ENCODE measurements at places on chromosomes 13 and 19.

DNA sequence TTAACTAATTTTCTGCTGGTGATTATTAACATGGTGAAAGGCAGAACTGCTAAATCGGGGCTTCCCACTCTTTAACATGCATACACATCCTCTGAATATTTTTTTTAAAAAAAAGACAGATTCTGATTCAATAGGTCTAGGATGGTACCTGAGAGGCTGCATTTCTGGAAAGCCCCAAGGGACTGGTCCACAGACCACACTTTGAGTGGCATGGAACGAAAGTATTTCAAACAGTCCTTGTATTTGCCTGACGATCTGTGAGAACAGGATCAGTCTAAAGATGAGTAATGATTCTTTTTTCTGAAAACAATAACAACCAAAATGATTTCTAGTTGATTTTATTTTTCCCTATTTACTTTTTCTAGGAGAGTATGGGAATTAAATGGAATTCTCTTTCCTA, 16.7 kb upstream of the SPART start:
- DNase-seq: no peak

DNA sequence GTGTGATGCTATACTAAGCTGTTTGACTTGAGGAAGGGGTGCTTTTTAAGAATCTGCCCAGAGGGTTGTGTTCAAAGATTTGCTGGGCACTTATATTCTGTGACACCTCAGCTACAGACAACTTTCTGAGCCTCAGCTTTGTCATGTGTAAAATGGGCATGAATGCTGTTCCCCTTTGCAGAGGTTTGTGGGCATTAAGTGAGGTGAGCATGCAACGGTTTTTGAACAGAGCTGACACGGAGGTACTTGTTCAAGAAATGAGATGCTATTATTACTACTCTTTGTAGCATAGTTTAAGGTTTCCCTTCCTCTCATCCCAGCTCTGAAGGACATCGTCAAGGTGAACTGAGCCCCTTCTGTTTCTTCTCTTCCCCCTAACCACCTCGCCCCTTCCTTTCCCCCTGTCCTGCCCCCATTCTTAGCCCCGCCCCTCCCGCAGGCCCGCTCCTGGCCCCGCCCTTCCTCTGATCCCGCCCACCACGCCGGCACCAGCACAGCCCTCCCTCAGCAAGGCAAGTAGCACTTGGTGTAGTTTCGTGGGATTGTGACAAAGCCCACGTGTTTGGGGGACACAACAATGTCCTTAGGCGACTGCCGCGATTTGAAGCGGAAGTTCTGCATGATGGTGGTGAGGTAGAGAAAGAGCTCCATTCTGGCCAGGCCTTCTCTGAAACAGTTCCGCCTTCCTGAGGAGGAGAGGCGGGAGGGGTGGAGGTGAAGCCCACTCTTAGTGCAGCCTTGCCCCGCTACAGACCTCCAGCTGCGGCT, 26.1 kb upstream of the CYP2A7 start:
- no peak for DNase-seq

DNA sequence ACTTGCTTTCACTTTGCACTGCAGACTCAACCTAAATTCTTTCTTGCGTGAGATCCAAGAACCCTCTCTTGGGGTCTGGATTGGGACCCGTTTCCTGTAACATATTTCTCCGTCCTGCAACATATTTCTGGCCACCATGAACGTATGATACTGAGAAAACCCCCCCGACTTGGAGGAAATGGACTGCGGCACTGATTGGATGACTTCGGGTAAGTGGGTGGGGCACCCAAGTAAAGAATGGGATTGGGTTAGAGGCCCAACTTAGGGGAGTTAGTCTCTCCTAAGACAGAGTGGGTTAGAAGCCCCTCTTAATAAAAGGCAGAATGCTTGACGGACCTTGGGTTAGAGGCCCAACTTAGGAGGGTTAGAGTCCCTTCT, 690.4 kb downstream of the UQCRFS1 start:
- no peak for DNase-seq

DNA sequence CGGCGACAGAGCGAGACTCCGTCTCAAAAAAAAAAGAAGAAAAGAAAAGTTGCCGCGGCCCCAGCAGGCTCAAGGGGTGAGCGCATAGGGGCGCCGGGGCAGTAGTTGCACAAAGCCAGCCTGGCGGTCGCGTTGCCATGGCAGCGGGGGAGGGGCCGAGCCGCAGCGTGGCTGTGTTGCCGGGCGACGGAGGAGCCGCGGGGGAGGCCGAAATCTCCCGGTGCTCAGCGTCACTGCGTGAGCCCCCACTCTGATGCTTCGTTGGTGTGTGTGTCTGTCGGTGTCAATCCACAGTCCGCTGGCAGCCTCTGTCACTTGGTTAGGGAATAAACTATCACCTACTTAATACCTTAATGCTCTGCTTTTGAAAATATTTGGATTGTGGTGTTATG, 82.9 kb upstream of the C1QTNF9B start:
- peak; percentile 98 for DNase-seq

DNA sequence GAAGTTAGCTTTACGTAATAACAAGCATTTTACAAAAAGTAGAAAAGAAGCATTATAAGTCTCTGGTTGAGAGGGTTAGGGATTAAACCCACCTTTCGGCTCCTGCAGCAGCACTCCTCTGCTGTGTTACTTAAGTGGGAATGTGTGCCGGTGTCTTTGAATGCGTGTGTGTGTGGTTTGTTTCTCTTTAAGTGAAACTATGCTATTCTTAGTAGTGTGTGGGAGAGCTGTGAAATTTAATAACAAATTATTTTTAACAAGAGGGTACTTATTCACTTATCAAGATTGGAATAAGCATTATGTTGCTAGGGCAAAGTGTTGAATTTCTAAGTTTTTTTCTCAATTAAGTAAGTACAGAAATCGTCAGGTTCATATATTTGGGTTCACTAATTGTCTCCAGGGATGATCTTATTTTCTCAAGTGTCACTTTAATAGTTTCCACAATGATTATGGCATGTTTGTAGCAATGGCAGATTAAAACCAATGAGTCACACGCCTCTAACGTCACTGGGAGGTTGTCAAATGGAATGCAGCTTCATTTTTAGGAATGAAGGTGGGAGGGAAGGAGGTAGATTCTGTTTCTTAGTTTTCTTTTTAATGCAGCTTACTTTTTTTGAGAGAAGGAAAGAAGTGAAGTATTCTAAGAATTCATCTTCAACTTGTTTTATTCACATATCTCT, 151.3 kb downstream of the LMO7 start:
- peak; percentile 35 for DNase-seq

DNA sequence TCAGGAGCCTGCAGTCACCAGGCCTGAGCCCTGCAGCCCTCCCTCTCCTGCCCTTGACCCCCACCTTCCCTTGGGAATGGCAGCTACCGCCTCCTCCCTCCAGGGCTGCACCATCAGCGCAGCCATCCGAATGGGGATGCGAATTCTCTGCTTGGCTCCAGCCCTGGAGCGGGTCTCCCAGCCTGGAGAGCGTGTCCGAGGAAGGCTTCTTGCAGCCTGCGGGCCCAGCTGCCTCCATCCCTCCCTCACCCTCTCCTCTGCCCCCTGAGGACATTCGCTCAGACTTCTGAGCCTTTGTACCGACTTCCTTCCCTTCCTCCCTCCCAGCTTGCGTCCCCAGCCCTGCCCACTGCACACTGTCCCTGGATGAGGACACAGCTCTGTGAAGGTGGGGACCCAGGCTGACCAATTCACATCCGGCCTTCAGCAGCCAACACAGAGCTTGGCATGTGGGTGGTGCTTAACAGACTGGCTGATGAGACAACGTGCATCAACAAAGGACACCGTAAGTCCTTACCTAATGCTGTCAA, 6.0 kb upstream of the NKPD1 start:
- peak; percentile 46 for DNase-seq

- no peak for DNase-seq
Measured at GRCh38 chr19:731000-731399, 19.9 kb upstream of the MISP start.

DNA sequence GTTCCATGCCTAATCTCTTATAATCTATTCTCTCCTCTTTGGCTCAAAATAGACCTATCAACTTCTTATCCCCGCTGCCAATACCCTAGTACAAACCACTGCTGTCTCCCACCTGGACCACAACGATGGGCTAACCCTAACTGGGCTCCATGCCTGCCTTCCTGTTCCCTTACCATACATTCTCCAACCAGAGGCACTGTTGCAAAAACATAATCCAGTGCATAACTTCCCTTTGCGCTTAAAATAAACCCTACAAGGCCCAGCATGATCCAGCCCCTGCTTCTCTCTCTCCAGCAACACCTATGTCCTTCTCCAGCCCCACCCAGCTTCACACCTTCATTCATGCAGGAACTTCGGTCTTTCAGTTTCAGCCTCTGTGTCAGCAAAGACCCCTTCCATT, 27.4 kb upstream of the CEBPA start:
- DNase-seq: no peak

DNA sequence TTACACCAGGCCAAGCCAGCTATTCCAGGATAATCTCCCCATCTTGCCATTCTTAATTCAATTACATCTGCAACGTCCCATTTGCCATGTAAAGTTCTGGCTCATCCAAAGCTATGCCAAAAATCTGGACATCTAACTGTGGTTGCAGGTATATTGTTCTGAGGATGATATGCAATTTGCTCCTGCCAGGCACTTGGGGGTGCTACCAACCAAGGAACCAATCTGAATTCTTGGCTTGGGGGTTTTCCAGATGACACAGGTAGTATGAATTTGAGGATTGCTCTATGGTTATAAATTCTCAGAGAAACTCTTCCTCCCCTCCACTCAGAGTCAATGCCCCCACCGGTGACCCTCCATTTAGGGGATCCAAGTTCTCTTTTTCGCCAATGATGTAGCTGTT, 33.0 kb downstream of the CRYL1 start:
- DNase-seq: peak; percentile 60

- no peak for DNase-seq
Measured at GRCh38 chr13:28179974-28180373, 41.6 kb downstream of the PAN3 start.

DNA sequence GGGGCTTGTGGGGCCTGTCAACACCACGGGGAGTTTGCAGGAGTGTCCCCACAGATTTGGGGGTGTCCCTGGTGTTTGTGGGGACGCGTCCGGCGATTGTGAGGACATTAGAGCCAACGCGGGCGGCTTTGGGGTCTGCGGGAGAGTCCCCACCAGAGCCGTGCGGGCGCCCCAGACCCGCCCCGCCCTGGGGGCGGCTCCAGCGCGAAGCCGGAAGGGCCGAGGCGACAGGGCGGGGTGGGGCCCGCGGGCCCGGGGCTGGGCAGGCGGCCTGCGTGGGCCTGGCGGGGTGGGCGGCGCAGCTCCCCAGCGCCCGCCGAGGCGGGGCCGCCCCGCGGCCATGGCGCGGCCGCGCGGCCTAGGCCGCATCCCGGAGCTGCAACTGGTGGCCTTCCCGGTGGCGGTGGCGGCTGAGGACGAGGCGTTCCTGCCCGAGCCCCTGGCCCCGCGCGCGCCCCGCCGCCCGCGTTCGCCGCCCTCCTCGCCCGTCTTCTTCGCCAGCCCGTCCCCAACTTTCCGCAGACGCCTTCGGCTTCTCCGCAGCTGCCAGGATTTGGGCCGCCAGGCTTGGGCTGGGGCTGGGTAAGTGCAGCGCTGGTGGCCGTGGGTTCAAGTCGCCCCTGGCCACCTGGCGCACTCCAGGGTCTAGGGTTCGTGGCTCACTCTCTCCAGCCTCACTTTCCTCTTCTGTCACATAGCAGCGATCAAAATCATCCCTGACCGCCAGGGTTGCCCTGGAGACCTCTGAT, 10.3 kb downstream of the PDE4A start:
- peak; percentile 59 for DNase-seq

DNA sequence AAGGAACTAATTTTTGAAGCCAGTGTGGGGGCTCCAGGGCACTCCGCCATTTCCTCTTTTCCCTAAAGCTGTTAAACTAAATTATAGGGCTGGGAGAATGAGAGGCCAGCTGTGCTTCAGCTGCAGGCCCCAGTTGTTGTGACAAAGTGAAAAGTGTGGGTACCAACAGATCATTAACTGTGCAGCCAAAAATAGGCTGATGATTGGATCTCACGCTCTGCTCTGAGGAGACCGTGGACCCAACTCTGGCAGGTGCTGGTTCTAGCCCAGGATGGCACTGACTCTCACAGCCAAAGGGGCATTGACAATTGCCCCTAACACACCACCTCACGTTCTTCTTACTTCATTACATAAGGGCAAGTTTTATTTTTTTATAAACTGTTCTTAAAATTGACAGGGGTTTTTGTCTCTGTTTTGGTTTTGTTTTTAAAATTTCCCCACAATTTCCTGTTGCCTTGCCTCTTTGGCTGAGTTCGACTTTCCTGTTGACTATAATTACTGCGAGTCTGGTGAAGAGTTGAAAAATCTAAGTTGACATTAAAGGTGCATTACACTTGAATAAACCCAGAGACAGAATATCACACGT, 391.0 kb downstream of the FGF9 start:
- no peak for DNase-seq

Data from SJCRH30 (cell line).